Stimulated activated CD4-positive, alpha-beta T cell treated with anti-CD3 and anti-CD28 coated beads, Interleukin-2, amount 100 ng/mL, for 48 hours (primary cell): ENCODE measurements at places on chromosomes 13 and 19.
A peak's percentile ranks its signal among the peaks of the same experiment; 100 is the strongest.

DNA sequence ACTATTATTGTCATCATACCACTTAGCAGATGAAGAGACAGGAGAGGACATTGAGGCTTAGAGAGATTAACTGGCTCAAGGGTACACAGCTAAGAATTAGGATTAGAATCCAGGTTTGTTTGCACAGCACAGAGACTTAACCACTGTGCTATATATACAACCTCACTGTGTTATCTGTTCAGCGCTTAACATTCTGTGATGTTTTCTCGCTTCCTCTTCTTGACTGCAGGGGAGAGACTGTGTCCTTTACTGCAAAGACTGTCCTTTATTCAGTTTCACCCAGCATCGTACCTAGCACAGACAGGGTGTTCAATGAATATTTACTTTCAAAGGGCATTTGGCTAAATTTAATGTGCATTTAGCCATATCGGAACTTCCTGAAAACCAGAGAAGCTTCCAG lies 54.9 kb upstream of the PCDH8 start:
- no peak for DNase-seq

- no peak for DNase-seq
Observed at GRCh38 chr19:6472713-6473112, 8.6 kb downstream of the CRB3 start.

DNA sequence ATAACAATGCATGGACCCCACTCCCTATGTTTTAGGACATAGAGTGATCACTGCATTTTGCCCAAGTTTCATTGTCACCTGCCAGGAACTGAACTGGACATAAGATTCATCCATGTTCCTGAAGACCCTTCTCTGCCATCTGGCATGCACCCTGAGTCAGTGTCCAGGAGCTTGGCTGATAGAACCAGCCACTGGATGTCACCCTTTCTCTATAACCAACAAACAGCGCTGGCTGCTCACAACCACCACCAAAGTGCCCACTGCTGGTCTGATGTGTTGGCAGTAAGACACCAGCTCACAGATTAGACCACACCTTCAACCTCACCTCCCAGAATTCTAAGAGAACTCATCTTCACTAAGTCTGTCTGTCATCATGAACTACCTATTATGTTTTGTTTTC lies 333.4 kb downstream of the ITGBL1 start:
- DNase-seq = no peak

DNA sequence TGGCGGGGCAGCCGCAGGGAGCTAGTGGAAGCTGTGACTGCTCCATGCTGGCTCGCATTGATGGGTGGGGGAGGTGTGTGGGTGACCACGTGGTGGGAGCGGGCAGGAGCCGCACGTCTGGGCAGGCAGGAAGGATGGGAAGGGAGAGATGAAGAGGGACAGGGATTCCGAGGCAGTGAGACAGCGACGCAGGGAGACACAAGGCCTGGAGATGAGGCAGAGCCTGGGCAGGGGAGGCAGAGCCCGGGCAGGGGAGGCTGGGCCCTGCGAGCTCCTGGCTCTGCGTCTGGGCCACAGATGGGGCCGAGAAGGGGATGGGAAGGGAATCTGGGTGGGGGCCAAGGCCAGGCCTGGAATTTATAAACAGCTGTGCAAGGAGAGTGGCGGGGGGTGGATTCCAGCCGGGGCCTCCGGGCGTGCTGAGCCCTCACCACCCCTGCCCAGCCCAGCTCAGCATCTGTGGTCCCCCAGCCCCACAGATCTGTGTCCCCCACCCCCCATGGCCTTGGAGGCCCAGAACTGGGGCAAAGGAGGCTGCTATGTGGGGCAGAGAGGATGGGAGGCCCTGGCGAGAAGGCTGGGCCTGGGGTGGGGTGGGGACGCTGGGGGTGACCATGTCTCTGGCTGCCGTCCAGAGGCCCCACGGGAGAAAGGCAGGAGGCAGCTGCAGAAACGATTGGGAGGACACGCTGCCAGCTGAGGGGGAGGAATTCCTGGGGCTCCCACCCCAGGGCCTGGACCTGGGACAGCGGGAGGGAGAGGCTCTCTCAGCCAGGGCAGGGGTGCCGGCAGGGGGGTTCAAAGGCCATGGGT lies 6.0 kb downstream of the EHD2 start:
- no peak for DNase-seq

DNA sequence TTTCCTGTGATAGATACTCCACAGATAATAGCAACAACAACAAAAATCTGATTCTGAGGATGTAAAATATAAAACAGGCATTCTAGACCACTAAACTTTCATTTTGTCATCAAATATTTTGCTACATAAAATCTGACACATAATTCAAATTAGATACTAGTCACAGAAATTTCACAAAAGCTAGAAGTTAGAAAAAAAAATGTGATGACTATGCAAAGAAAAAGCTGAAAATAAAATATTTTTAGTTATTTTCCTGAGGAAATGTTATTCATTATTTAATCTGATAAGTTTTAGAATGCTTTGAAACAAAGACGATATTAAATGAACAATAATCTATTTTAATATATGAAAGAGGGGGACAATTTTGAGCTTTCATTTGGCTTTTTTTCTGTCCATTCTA lies 357.2 kb downstream of the SLITRK6 start:
- DNase-seq = no peak

DNA sequence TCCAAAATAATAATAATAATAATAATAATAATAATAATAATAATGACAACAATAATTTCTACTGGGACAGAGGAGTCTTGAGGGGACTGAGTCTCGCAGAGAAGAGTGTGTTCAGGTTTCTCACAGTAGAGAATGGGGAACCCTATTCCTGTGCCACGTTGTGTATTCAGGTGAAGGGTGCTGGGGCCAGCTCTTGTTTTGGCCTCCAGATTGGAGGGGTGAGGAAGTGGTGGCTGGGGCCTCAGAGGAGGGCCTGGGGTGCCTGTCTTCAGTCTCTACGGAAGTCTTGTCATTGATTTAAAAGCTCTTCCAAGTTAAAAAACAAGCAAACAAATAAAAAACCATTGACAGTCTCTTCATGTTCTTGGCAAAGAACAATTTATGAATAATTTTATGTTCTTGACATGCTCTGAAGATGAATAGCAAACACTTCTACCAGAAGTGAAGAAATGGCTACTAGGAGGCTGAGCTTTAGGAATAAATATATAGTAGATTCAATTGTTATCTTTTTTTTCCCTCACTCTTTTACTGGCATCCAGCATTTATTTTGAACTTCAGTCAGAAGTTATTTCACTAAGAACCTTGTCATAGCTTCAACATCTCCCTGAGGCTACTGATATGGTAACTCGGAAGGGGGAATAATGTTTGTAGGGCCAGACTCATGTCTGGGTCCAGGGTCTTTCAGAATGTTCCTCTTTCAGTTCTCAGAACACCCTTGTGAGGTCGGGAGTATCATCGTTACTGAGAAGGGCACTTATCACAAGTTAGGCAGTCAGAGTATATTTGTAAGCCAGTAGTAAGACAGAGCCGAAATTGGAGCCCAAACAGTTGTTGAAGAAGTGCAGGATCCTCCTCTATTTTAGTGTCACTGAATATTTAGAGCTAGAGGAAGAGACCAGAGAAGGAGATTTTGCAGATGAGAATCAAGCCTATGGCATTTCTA lies 13.1 kb downstream of the LRCH1 start:
- no peak for DNase-seq

- no peak for DNase-seq
Observed at GRCh38 chr13:101424381-101425155, 8.3 kb upstream of the NALCN start.

- DNase-seq = no peak
Observed at GRCh38 chr13:49635599-49636433, 7.5 kb downstream of the ARL11 start.

- peak; percentile 15 for DNase-seq
Observed at GRCh38 chr13:39144941-39145533, 106.8 kb downstream of the NHLRC3 start.
